ENCODE measurements at places on chromosomes 4 and X. TPM values are rescaled to one million over a fixed set of nuclear protein-coding genes. Genes with fewer than 3 reads are reported as not detected.

The CT45A3 gene
- total RNA-seq: not detected

The TNIP3 gene
- not detected for total RNA-seq

The MAGED4 gene
- 0.48 TPM for total RNA-seq

The SRPX gene
- total RNA-seq: 1.9 TPM

The MYOZ2 gene
- total RNA-seq: not detected

The ATP6AP1 gene
- 81.0 TPM for total RNA-seq

The CENPU gene
- 2.6 TPM for total RNA-seq

The NXF2B gene
- not detected for total RNA-seq

The POF1B gene
- 4.6 TPM for total RNA-seq

The ZNF630 gene
- 3.0 TPM for total RNA-seq

The HERC6 gene
- 13.0 TPM for total RNA-seq

The ETDB gene
- total RNA-seq: not detected

The SMIM43 gene
- total RNA-seq: 0.24 TPM

The MAGEA4 gene
- not detected for total RNA-seq

The S100P gene
- total RNA-seq: 267 TPM

The SPANXA1 gene
- not detected for total RNA-seq

The TSPAN7 gene
- 1.3 TPM for total RNA-seq

The MAGEA2B gene
- total RNA-seq: not detected
